ENCODE measurements at places on chromosomes 5 and 9.

GRCh38 chr5:161676103-161676502, 9.4 kb upstream of the GABRA6 start:
- DNase-seq: no peak

GRCh38 chr5:82018462-82018861, 46.6 kb downstream of the ATG10 start:
- peak; percentile 27 for DNase-seq

- no peak for DNase-seq
These were observed 25.6 kb downstream of the TMOD1 start for GRCh38 chr9:97526895-97527575.

DNA sequence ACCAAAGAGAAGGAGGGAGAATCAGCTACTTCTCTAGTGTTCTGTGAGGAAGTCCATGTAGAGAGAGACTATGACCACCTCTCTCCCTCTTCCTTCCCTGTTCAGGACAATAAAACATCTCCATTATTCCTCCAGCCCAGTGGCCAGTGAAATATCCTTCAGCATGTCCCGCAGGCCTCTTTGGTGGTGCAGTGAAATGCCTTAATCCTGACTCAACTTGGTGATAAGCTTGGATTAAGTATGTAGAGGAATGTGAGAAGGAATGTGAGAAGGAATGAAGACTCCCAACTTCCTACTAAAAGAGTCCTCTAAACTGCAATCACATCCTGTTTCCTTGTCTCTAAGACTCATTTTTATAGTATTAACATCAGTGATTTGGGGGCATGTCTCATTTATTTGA, 167.3 kb downstream of the TRPM3 start:
- peak; percentile 82 for DNase-seq

DNA sequence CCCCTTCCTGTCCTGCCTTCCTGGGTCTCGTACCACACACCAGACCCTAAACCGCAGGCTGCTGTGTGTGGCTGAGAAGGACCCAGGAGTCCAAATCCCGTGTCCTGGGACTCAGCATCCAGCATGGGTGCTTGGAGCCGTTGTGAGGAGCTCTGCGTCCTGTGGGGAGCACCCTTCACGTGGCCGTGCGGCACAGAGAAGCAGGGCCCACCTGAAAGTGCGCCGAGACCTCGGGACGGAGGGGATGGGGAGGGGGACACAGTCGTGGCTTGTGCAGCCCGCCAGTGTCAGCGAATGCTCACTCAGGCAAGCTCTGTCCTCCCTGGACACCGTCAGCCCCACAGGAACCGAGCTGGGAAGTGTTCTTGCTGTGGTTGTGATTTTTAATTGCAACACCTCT, 244.6 kb downstream of the CACNA1B start:
- DNase-seq: no peak

DNA sequence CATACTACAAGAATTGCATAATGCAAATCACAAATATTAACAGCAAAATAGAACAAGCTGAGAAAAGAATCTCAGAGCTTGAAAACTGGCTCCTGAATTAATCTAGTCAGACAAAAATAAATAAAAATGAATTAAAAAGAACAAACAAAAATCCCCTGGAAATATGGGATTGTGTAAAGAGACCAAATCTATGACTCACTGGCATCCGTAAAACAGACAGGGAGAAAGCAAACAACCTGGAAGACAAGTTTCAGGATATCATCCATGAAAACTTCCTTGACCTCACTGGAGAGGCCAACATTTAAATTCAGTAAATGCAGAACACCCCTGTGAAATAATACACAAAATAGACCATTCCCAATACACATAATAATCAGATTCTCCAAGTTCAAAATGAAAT, 229.3 kb upstream of the CTNND2 start:
- no peak for DNase-seq

- peak; percentile 74 for DNase-seq
These were observed 14.7 kb upstream of the CCIN start for GRCh38 chr9:36154331-36154952.

- peak; percentile 63 for DNase-seq
These were observed 100.9 kb downstream of the DPYSL3 start for GRCh38 chr5:147408980-147409379.

DNA sequence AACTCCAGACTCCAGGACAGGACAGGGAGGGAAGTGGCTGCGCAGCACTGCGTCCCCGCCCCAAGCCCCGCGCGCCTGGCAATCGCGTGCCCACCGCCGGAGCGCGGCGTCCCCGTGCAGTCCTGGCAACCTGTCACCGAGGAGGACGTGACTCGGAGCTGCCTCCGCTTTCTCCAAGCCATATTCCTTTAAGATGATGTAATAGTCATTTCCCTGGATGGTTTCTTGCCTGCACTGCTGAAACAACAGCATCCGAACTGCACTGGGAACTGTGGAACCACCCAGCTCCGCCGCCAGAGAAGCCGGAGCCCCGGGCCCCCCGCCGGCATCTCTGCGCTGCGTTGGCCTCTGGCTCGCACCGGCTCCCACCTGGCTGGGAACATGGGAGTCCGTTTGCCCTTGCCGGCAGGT, 34.5 kb downstream of the KCTD16 start:
- peak; percentile 38 for DNase-seq

DNA sequence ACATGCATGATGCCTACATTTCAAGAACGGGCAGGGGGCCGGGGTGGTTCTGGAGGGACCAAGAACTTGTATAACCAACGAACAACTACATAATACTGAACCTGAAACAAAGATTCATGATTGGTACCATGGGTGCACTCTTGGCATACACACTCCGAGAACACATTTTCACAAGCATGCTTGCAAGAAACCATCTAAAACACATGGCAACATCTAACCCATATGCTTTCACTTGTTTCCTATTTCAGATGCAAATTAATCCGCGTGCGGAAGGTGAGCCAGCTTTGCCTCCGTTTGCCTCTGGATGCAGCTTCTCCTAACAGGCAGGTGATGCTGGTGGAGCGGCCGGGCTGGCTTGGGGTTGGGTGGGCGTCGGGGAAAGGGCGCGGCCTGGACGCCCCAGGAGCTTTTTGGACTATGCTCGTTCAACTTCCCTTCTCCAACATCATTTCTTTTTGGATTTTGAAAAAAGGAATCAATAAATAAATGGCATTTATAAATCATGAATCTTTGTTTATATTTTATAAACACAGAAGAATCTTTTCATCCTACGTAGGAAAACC, 12.5 kb upstream of the SEC16A start:
- no peak for DNase-seq

All from fibroblast of villous mesenchyme (primary cell).